HTR-8/SVneo (cell line): ENCODE measurements at places on chromosomes 12 and 14.

DNA sequence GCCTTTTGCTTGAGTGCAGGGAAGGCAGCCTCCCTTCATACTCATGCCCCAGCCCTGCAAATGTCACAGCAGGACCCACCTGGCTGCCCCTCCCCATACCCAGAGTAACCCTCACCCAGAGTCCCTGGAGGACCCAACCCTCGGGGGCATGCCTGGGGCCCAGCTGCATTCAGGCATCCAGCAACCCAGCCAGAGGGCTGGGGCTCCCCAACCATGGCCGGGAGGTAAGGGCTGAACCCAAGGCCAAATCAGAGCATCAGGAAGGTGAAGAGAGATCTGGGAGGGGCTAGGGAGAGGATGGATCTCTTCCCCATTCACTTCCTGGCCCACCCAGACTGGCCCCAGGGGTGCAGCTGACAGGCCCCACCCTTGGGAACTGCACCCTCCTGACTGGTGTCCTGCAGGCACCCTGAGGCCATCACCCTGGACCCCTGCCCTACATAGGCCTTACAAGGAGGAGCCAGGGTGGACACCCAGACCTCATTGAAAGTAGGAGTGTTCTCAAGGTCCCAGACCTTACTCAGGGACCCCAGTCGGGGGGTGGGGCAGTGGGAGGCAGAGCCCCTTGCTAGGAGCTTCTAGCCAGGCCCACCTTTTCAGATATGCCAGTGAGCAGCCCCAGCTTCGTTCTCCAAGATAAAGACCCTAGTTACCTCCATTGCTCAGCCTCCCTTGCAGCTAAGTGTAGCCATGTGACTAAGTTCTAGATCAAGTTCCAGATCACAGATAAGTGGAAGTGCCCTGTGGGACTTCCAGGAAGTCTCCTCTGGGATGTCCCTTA, 849 bp upstream of the PLD4 start:
- no peak for DNase-seq

DNA sequence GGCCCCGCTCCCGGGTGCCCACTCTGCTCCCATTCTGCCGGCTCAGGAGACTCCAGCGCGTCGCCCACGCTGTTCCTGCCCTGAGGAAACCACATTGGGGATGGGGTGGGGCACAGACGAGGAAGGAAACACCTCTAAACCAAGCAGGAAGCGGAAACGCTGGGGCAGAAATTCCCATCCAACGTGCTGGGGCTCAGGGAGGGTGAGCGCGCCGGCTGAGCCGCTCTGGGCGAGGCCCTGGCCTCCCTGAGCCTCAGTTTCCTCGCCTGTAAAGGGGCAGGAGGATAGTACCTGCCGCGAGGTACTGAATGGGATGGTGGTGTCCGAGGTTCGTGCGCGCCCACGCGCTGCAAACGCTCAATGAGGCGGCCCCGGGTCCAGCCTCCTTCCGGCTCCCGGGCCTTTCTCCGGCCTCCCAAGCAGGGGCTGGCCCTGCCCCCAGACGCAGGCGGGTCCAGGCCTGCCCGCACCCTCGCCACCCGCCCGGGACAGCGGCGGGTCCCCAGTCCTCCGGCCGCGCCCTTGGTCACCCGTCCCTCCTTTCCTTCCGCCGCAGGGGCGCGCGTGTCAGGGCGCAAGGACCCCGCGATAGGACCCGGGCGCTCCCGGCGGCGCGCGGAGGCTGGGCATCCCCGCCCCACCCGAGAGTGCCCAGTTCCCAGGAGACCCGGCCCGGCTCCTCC, 673 bp downstream of the BEGAIN start:
- peak; percentile 54 for DNase-seq

- no peak for DNase-seq
These were observed 40.9 kb upstream of the ELK3 start for GRCh38 chr12:96153131-96153725.

DNA sequence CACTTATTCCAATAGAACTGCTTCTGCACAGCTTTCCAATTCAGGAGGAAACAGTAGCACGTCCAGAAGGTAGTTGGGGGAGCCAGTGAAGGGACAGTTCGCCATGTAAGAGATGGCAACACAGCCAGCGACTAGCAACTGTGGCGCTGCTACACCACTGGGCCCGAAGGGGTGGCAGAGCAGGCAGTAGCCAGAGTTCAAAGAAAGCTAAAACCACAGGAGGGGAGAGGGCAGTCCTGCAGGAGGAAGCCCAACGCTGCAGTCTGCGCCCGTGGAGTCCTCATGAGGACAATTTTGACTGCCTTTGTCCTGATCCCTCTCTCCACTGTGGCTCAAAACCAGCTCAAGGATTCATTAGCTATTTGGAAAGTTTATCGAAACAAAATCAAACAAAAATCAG, 591.2 kb downstream of the VRK1 start:
- DNase-seq, result no peak

- DNase-seq, result no peak
These were observed 94.9 kb downstream of the CHGA start for GRCh38 chr14:93017898-93018297.

GRCh38 chr14:25122843-25123242, 72.9 kb upstream of the STXBP6 start:
- no peak for DNase-seq
